Stimulated activated effector memory CD8-positive, alpha-beta T cell treated with anti-CD3 and anti-CD28 coated beads, Interleukin-12 subunit alpha, Interleukin-12 subunit beta, amount 100 ng/mL, for 72 hours (primary cell): ENCODE measurements at places on chromosomes 11 and 22.

- DNase-seq, result no peak
These were observed 656.1 kb downstream of the OPCML start for GRCh38 chr11:132876239-132876638.

GRCh38 chr11:65809496-65809895 is 22.6 kb downstream of the OVOL1 start:
- DNase-seq, result no peak

- no peak for DNase-seq
These were observed 10.8 kb upstream of the PDGFB start for GRCh38 chr22:39255449-39256185.

- DNase-seq, result no peak
These were observed 10.1 kb upstream of the PRSS23 start for GRCh38 chr11:86790195-86790725.

GRCh38 chr11:93100211-93100610 is 97.6 kb downstream of the SLC36A4 start:
- DNase-seq, result no peak

DNA sequence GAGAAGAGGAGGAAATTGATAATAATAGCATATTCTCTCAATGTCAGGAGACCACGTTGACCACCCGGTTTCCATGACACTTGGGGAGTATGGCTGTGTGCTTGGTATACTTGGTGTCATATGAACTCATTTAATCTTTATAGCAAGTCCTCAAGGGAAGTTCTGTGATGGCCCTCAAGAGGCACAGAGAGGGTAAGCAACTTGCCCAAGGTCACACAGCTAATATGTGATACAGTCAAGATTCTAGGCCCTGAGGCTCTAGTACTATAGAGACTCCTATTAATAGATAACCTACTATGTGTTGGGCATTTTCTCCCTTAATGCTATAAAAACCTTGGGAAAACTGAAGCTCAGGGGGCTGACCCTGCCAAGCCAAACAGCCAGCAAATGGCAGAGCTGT is 10.6 kb upstream of the CACNG2 start:
- no peak for DNase-seq
